ENCODE measurements at places on chromosomes 4 and X.

GRCh38 chr4:3240936-3241522 lies 7.9 kb upstream of the MSANTD1 start:
- DNase-seq = no peak

DNA sequence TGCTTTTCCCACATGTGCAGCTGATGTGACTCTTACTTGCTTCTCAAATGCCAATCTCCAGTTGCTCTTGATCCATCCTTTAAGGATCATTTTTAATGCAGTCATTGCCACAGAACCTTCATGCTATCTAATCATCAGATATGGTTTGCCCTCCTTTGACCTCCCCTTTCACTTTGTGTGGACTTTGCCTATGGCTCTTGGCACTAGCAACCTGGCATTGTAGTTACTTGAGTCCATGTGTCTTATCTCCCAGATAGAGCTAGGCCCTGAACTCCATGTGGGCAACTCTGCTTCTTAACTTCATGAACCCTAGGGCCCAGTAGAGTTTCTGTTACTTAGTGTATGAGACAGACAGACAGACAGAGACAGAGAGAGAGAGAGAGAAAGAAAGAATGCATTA lies 41.6 kb downstream of the MTM1 start:
- no peak for DNase-seq

- DNase-seq = no peak
These were observed 10.9 kb downstream of the EFNB1 start for GRCh38 chrX:68839771-68840170.

GRCh38 chr4:15729910-15730533 lies 27.2 kb downstream of the BST1 start:
- DNase-seq = peak; percentile 57

DNA sequence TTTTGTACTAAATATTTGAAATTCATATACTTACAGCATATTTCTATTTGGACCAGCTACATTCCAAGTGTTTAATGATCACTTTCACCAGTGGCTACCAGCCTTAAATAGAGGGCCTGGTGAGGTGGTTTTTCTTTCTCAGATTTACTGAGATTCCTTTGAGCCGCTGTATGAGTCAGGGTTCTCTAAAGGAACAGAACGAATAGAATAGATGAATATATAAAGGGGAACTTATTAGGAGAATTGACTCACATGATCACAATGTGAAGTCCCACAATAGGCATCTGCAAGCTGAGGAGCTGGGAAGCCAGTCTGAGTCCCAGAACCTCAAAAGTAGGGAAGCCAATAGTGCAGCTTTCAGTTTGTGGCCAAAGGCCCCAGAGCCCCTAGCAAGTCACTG lies 146.2 kb upstream of the TLL1 start:
- peak; percentile 54 for DNase-seq

GRCh38 chr4:60565558-60565957 lies 634.6 kb upstream of the ADGRL3 start:
- DNase-seq = no peak

DNA sequence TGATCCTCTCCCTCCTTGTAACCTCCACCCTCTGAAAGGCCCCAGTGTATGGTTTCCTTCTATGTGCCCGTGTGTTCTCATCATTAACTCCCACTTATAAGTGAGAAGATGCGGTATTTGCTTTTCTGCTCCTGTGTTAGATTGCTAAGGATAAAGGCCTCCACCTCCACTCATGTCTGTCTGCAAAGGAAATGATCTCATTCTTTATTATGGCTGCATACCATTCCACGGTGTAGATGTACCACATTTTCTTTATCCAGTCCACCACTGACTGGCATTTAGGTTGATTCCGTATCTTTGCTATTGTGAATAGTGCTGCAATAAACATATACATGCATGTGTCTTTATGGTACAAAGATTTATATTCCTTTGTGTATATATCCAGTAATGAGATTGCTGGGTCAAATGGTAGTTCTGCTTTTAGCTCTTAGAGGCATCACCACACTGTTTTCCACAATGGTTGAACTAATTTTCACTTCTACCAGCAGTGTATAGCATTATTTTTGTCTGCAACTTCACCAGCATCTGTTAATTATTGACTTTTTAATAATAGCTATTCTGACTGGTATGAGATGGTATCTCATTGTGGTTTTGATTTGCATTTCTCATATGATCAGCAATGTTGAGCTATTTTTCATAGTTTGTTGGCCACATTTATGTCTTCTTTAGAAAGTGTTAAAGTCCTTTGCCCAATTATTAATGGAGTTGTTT lies 1030.9 kb downstream of the FSTL5 start:
- DNase-seq = no peak

- no peak for DNase-seq
These were observed 17.5 kb downstream of the LIAS start for GRCh38 chr4:39476187-39476895.

DNA sequence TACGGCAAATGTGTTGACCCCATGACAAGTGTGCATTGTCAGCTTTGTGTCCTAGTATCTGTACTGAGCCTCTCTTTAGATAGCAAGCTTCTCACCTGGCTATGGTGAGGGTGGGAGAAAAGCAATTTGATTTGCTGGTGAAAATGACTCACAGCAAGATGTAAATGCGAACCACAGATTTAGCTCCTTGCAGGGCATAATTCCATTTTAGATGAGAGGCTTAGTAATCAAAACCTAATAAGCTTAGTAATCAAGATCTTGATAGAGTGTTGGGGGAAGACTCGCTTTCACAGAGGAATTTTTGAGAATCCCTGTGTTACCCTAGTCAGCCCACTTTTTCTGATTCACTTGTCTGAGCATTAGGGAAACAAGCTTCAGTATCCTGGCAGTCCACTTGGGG lies 7.7 kb upstream of the OCIAD2 start:
- no peak for DNase-seq

DNA sequence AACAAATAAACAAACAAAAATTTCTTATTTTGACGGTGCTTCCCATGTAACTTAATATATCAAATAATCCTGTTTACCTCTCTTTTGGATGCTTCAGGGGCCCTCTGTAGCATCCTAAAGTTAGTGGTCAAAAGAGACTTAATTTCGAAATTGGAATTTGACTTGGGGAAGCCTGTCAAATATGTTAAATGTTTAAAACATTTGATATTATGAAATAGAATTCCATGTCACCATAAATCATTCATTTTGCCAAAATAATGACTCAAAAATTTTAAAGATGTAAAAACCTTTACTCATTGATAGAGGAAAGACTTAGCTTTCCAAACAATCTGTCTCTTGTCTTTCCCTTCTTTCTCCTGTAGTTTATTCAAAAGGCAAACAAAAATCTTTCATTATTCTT lies 20.6 kb upstream of the TEX13A start:
- DNase-seq = no peak

GRCh38 chr4:96602661-96603060 lies 762.8 kb downstream of the PDHA2 start:
- no peak for DNase-seq

GRCh38 chrX:122591546-122591945 lies 592.5 kb upstream of the GRIA3 start:
- DNase-seq = no peak

Data from fibroblast of skin of back (primary cell).